Neural progenitor cell (in vitro differentiated cells): ENCODE measurements at places on chromosomes 6 and 20.

DNA sequence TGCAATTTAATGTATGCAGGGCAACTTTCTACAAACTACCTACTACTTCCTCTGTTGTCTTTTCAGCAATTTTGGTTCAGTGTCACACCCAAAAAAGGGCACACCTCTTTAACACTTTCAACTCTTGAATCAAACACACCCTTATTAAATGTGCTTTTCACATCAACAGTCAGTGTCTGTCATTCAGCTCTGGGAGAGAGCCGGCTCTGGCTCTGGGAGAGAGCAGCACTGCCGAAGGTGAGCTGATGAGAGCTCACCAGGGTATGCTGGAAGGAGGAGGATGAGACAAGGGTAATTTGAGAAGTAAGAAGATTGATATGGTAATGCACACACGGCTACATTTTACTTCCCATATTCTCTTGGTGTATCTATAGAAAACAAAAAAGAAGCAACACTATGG lies 134.3 kb downstream of the RTN4IP1 start:
- H3K4me3 ChIP-seq = no peak overlapping the region
- DNase-seq = no peak
- H3K4me1 ChIP-seq = no peaks in the 10 kb centered on the region
- no peaks in the 10 kb centered on the region for H3K36me3 ChIP-seq
- no peak overlapping the region for H3K27ac ChIP-seq

- H3K27ac ChIP-seq = no peak overlapping the region
- no peaks in the 10 kb centered on the region for H3K27me3 ChIP-seq
- no peaks in the 10 kb centered on the region for H3K4me1 ChIP-seq
- no peak overlapping the region for H3K4me3 ChIP-seq
- no peaks in the 10 kb centered on the region for H3K36me3 ChIP-seq
Observed at GRCh38 chr6:136897071-136897470, 25.0 kb upstream of the SLC35D3 start.

GRCh38 chr6:128028183-128028582 lies 127.3 kb upstream of the THEMIS start:
- no peak overlapping the region for H3K4me3 ChIP-seq
- no peaks in the 10 kb centered on the region for H3K36me3 ChIP-seq

GRCh38 chr20:57811374-57812020 lies 101.7 kb upstream of the PMEPA1 start:
- no peak overlapping the region for H3K27ac ChIP-seq
- peaks cover 9% of the 10 kb centered on the region for H3K4me1 ChIP-seq
- DNase-seq = peak; percentile 50
- no peak overlapping the region for H3K4me3 ChIP-seq
- H3K27me3 ChIP-seq = no peaks in the 10 kb centered on the region

GRCh38 chr20:46607849-46608497 lies 43.3 kb downstream of the SLC13A3 start:
- no peaks in the 10 kb centered on the region for H3K4me1 ChIP-seq
- H3K4me3 ChIP-seq = no peak overlapping the region
- H3K27me3 ChIP-seq = no peaks in the 10 kb centered on the region
- no peak overlapping the region for H3K27ac ChIP-seq

DNA sequence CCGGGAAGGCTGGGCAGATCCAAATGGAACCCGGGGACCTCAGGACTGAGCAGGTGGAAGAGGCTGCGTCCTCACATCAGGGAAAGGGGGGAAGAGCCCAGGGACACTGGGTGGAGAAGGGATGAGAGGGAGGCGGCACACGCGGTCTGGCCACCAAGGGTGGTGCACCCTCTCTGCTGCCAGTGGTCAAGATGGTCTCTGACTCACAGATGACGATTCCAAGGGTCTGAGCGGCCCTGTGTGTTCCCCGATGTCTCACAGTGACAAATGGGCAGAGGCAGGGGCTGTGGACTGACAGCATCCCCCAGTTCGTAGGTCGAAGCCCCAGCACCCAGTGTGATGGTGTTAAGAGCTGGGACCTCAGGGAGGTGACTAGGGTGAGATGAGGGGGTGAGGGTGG lies 32.1 kb downstream of the SLCO4A1 start:
- H3K27ac ChIP-seq = no peak overlapping the region
- H3K36me3 ChIP-seq = no peaks in the 10 kb centered on the region
- H3K4me1 ChIP-seq = no peaks in the 10 kb centered on the region
- no peak overlapping the region for H3K4me3 ChIP-seq
- H3K27me3 ChIP-seq = no peaks in the 10 kb centered on the region

DNA sequence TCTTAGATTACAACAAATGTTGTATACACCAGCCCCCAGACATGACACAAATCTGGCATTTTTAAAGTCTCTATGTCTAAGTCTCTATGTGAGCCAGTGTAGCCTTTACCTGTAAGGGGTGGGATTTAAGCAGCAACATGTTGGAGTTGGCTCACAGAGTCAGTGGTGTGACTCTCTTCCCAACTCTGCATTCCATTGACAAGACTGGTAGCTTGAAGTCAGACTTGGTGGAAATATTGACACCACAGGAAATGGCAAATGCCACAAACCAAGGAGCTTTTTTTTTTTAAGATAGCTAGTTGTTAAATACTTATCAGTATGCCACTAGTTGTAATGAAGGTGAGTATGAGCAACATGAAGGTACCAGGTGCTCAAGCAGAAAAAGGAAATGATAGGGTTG lies 103.1 kb upstream of the SMLR1 start:
- H3K4me1 ChIP-seq = no peaks in the 10 kb centered on the region
- no peaks in the 10 kb centered on the region for H3K36me3 ChIP-seq
- no peak overlapping the region for H3K4me3 ChIP-seq
- no peak for DNase-seq

DNA sequence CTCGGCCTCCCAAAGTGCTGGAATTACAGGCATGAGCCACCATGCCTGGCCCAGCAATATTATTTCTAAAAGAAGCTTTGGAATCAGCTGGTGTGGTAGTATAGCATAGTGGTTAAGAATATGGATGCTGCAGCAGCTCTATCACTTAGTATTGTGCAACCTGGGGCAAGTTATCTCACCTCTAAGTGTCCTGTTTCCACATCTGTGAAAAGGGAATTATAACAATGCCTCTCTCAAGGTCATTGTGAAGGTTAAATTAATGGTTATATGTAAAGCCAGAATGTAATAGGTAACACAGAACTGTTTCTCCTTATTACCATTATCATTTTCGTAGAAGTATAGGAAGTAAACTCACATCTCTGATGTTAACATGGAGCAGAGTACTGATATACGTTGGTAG lies 14.2 kb downstream of the SLC17A2 start:
- no peak overlapping the region for H3K27ac ChIP-seq
- no peak overlapping the region for H3K4me3 ChIP-seq
- H3K36me3 ChIP-seq = no peaks in the 10 kb centered on the region
- no peak for DNase-seq

DNA sequence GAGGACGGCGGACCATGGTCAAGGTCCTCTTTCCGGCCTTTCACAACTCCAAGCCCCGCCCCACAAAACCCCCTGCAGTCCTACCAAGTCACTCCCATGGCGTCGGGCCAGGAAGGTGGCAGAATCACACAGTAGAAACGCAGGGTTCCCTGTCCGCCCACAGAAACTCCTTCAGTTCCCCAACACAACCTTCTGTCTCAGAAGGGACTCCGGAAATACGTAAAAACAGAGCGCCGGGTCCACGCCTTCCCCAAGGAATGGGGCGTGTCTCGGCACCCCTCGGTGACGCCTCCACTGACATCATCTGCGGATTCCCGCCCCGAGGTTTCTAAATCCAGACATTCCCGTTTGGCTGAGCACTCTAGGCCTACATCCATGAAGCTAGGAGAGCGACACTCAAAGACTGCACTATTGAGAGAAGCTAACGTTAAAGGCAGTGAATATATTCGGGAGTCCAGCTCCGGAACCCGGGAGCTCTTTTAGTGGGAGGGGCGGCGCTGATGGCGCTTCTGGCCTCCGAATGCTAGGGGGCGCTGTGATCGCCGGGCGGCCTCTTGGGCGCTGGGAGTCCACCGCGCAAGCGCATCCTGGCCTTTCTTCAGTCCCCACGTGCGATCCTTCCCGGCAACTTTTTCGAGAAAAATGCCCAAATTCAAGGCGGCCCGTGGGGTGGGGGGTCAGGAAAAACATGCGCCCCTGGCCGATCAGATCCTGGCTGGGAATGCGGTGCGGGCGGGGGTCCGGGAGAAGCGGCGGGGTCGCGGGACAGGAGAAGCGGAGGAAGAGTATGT lies at the start of the genes BYSL and MED20:
TSS of gene BYSL (plus strand) at position 579 of the 791 bp plus-strand sequence. CDS start at position 643, 64 bp downstream.
TSS of gene MED20 (minus strand) at position 219 of the 791 bp plus-strand sequence. CDS start at position 98, 121 bp downstream.
- H3K36me3 ChIP-seq = no peaks in the 10 kb centered on the region
- peak within 1 kb of the TSS; percentile 92 for H3K27ac ChIP-seq
- no peaks in the 10 kb centered on the region for H3K27me3 ChIP-seq
- peak; percentile 97 for DNase-seq

- H3K27me3 ChIP-seq = no peaks in the 10 kb centered on the region
- peaks cover 11% of the 10 kb centered on the region for H3K4me1 ChIP-seq
- H3K27ac ChIP-seq = no peak overlapping the region
- H3K36me3 ChIP-seq = no peaks in the 10 kb centered on the region
- no peak overlapping the region for H3K4me3 ChIP-seq
Observed at GRCh38 chr6:17179530-17180073, 77.8 kb downstream of the STMND1 start.

- no peaks in the 10 kb centered on the region for H3K27me3 ChIP-seq
- H3K4me1 ChIP-seq = no peaks in the 10 kb centered on the region
- peak; percentile 39 for DNase-seq
- H3K4me3 ChIP-seq = no peak overlapping the region
Observed at GRCh38 chr6:2505624-2506023, 245.1 kb downstream of the MYLK4 start.

DNA sequence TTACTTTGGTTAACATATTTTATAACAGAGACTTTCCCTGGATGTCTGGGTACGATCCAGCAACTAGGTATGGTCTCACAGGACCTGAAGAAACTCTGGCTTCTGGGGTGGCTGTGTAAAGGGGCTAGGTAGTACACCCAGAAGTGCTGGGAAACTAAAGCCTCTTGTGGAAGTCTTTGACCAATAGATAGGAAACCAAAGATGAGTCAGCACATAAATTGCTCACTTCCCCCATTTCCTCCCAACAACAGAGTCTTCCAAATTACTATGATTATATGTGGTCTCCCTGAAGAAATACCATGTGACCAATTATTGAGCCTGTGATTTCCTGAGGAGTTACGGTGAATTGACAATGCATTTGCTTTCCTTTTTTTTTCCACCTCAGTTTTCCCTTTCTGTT lies 26.8 kb upstream of the TBX18 start:
- H3K27ac ChIP-seq = no peak overlapping the region
- H3K27me3 ChIP-seq = peaks cover 4% of the 10 kb centered on the region
- no peak for DNase-seq
- no peaks in the 10 kb centered on the region for H3K4me1 ChIP-seq

DNA sequence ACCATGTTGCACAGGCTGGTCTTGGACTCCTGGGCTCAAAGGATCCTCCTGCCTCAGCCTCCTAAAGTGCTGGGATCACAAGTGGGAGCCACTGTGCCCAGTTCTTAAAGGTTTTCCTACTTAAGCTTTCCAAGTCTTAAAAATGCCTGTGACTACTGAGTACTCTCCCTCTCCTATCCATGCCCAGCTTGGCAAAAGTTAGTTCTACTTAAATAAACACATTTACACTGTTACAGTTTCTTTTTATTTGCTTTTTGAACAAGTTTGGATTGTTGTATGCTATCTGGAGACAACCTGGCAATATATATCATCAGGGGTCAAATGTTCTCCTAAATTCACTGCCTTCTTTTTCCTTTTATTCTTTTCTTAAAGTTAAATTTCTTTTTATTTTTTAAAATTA lies 61.0 kb upstream of the GCM1 start:
- DNase-seq = no peak
- no peak overlapping the region for H3K4me3 ChIP-seq
- no peaks in the 10 kb centered on the region for H3K36me3 ChIP-seq
- no peaks in the 10 kb centered on the region for H3K4me1 ChIP-seq

DNA sequence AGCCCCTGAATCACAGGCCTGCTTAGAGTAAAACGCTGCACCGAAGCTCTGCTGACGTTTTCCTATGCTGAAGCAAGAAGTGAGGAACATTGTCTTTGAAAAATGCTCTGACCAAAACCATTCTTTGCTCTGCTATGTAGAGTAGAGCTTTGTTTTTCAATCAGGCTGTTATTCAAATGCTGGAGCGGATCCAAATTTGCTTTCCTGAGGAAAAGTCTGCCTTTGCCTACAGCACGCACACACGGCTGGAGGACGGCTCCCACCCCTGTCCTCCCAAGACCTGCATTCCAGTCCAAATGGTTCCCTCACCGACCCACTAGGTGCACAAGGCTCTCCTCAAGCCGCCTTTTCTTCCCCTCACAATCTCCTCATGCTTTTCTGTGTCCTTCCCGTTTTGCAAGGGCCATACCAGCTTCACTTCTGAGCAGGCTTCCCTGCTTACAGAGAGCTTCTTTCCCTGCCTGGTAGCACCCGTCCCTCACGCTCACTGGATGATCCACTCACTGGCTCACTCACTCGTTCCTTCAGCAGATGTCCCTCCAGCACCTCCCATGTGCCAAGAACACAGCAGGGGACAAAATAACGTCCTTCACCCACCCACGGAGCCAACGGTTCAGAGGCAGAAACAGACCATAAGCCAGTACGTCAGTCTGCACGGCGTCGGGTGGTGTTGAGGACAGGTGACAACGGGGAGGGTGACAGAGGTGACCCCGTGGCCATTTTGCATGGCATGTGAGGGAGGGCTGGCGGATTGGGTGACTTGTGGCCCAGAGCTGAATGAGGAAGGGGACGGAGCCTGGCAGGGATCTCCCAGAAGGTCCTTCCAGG lies 137.9 kb upstream of the NEDD9 start:
- H3K4me3 ChIP-seq = no peak overlapping the region
- H3K4me1 ChIP-seq = peaks cover 23% of the 10 kb centered on the region
- DNase-seq = no peak
- no peaks in the 10 kb centered on the region for H3K27me3 ChIP-seq

DNA sequence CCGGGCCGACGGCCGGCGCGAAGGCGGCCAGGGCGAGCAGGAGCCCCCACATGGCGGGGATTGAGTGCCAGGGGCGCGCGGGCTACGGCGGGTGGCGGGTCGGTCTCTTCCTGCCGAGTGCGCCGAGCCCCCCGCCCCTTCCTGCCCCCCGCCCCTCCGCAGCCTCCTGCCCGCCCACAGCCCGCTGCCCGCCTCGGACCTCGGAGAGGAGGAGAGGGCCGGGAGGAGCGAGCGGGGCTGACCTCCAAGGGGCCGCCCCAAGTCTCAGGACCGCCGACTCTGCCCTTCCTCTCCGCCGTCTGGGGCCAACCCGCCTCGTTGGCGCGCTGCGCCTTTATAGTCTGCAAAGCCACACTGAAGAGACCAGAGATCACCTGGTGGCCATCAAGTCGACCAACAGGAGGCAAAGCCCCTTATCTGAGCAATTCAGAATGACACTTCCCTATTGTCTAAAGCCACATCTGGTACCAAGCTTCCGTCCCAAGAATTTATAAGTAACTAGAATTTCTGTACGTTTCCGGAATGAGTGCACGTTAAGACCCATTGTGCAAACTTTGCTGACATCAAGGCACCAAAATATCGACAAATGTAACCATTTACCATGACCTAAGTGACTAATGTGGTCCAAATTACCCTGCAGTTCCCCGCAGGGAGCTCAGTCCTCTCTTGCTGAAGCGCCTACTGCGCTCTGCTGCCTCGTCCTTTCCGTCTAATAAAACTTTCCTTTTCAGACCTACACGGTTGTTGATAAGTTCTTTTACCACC lies at the start of gene CPXM1:
TSS of gene CPXM1 (minus strand) at position 107 of the 765 bp plus-strand sequence. CDS start at position 52, 55 bp downstream.
- peaks cover 49% of the 10 kb centered on the region for H3K27me3 ChIP-seq
- peak; percentile 90 for DNase-seq
- H3K36me3 ChIP-seq = no peaks in the 10 kb centered on the region
- H3K4me3 ChIP-seq = peak within 1 kb of the TSS; percentile 68

- DNase-seq = no peak
- H3K4me3 ChIP-seq = no peak overlapping the region
- no peaks in the 10 kb centered on the region for H3K36me3 ChIP-seq
- H3K27ac ChIP-seq = no peak overlapping the region
- H3K4me1 ChIP-seq = peaks cover 13% of the 10 kb centered on the region
Observed at GRCh38 chr6:44737829-44738528, 350.5 kb downstream of the CDC5L start.

GRCh38 chr20:38872036-38872435 lies 54.2 kb upstream of the FAM83D start:
- H3K27ac ChIP-seq = no peak overlapping the region
- H3K4me3 ChIP-seq = no peak overlapping the region
- H3K36me3 ChIP-seq = no peaks in the 10 kb centered on the region
- DNase-seq = no peak
